ENCODE measurements at places on chromosomes 5 and 9. TPM values are rescaled to one million over a fixed set of nuclear protein-coding genes. Genes with fewer than 3 reads are reported as not detected.

Gene LCN2
- total RNA-seq, result 2.7 TPM

Gene ANKRD31
- not detected for total RNA-seq

Gene SLC36A3
- total RNA-seq, result not detected

Gene RNF208
- 7.3 TPM for total RNA-seq

Gene LRRC70
- 0.30 TPM for total RNA-seq

Gene C9orf50
- not detected for total RNA-seq

Gene WDR38
- total RNA-seq, result not detected

DNA sequence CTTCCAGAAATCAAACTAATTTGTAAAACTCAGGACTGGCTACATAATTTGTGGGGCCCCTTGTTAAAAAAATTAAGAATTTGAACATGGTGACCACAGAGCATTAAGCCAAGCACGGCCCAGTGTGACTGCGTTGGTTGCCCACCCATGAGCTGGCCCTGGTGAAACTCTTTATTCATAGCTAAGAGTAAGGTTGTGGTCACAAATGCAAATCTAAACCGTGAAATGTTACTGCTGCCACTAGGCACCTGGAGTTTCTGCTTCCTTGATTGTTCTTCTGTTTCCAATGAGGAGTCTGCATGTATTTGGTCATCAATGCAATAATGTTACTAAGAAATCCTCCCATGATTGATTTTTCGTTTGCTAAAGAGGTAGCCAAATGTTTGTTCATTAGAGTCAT is 4.2 kb downstream of the GCNT1 start:
- DNase-seq, result no peak

DNA sequence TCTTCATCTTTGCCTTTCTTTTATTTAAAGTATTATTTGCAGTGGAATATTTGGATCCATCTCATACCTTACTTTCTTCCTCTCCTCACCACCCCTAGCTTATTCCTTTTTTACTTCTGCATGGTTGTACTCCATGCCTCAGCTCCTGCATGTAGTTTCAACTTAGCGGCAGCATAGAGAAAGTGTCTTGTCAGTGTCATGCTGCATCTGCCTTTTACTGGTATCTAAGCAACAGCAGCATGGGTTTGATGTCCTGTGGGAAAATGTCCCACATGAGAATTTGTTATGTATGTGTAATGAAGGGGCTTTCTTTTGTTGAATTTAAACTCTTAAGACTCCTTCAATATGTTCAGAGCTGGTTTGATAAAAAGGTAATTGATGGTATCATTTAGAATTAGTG is 20.6 kb downstream of the TCERG1 start:
- no peak for DNase-seq

DNA sequence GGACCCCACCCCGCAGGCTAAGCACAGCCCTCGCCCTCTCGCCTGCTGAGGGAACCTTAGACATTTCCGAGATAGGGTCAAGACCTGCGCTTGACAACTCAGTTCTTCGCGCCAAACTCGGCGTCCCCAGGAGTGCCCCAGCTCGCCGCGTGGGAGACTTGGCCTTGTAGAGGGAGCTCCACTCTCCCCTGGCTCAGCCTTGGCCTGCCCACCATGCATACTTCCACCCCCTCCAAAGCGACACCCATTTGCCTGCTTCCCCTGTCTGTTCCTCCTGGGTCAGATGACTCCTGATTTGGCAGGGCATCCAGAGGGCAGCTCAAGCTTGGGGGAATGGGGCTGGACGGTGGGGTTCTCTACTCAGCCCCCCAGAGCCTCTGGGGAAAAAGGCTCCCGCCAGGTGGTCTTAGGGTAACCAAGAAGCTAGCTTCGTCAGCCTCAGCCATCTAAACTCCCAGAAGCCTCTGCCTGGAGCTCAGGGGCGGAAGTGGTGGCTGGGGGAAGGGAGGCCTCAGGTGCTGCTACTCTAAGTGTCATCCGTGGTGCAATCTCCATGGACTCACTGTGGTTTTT is 560 bp downstream of the DOCK2 start:
- DNase-seq, result no peak

GRCh38 chr5:11415751-11416150 is 488.5 kb downstream of the CTNND2 start:
- no peak for DNase-seq

DNA sequence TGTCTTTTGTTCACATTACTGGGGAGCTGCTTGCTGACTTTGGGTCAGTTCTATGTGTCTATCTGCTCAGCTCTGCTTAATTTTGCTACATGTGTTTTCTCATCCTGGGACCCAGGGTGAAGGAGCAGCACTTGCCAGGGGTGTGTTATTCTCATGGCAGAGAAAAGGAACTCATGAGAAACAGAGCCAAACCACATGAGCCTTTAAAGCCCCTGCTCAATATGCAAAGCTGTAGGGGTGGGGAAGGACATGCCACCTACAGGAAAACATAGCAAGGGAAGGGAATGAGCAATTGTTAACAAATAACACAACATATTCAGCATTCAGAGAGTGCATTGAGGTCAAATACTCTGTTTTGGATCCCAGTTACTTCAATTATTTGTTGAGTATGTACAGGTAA is 290.9 kb downstream of the CDK5RAP2 start:
- DNase-seq, result no peak

DNA sequence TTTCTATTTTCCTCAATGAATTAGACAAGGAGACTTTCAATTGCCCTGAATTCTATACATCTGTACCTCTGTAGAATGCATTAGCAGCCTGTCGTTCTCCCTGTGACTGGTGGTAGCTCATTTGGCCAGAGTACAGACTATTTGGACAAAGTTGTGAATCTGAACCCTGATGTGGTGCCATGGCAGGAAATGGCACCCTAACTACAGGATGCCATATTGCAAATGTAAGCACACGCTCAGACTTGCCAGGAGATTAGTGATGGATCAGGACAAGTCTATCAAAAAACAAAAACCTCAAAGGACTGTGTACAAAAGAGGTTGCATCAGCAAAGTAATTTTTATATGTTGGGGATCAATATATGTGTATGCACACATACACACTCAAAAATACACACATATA is 58.3 kb downstream of the SVEP1 start:
- DNase-seq, result no peak

DNA sequence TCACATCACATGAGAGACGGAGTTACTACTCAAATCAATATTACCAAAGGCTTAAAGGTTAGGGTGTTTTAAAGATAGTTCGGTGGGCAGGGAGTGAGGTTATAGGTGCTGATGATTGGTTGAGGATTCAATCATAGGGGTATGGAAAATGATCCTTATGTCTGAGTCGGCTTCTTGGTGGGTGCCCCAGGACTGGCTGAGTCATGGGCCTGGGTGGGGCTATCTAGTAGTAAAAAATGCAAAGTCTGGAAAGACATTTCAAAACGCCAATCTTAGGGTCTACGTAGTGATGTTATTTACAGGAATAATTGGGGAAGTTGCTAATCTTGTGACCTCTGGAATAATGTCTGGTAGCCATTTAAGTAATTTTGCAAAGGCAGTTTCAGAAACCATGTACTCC is 15.2 kb upstream of the SPIN1 start:
- no peak for DNase-seq

DNA sequence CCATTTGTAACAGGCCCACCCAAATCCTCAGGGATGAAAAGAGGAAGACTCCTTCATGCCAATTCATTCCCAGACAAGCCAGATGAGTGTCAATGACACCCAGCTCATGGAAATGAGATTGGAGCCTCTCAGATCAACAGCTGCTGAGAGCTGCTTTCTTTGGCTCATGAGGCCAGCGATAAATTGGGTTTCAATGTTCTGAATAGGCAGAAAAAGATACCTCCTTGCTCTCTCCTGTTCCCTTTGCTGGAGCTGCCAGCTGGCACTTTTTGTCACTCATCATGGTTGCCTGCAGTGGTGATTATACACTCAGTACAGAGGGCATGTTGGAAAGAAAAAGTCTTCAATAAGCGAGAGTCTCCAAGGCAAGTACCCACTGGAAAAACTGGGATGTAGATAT is 47.1 kb downstream of the SH3RF2 start:
- DNase-seq, result no peak

GRCh38 chr5:56060276-56061110 is 65.7 kb upstream of the IL6ST start:
- no peak for DNase-seq

DNA sequence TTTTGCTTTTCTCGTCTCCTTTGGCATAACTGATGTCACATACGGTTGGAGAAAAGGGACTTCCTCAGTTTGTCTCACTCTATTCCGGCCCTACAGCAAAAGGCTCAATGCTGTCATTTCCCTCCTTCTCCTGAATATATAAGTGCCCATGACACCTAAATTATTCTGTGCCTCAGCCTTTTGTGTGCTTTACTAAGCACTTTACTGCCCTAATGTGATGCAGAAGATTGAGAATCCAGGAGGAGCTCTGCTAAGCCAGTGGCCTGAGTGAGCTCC is 7.6 kb downstream of the CD180 start:
- DNase-seq, result no peak

DNA sequence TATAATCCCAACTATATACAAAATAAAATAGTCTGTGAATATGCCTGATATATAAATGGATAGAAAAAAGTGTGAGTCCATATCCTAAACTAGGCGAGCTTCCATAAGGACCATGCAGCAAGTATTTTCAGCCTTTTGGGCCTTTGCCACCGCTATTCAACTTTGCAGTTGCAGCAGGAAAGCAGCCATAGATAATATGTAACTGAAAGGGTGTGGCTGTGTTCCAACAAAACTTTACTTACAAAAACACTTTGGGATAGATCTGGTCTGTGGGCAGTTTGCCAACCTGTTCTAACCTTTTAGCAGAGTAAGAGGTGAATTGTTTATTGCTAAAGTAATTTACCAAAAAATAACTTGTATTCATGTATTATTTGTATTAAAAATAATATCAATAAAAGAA is 127.8 kb upstream of the GPR151 start:
- DNase-seq, result no peak

- peak; percentile 56 for DNase-seq
Measured at GRCh38 chr5:76715736-76716455, at the start of gene F2R. Gene F2R (plus strand): TSS chr5:76716126. CDS start chr5:76716308, 182 bp downstream.

DNA sequence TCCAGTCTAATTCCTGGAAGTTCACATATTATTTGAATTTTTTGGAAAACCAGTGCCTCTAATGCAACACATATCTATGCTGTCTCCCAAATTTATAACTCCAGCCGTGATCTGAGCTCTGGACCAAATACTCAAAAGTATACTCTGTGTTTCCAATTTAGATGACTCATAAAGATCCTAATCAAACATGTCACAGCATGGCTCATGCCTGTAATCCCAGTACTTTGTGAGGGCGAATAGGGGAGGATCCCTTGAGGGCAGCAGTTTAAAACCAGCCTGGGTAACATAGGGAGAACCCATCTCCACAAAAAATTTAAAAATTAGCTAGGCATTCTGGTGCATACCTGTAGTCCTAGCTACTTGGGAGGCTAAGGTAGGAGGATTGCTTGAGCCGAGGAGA is 388.0 kb downstream of the CDH12 start:
- no peak for DNase-seq

DNA sequence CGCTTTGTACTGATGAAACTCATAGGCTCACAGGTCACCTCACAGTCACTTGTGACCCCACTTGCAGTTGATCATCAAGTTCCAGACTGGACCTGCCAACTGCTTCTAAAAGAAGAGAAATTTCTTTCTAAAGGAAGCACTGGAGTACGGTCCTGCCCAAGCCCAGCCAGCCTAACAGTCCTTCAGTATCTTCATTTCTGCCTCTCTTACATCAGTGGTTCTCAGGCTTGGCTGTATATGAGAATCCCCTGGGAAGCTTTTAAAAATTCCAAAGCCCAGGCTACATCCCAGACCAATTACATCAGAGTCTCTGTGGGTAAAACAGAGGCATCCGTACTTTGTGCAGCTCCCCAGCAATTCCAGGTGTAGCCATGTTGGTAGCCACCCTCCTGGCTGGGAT is 282.1 kb downstream of the NFIB start:
- DNase-seq, result no peak

- peak; percentile 55 for DNase-seq
Measured at GRCh38 chr9:111937781-111938426, 41.3 kb downstream of the UGCG start.

- DNase-seq, result peak; percentile 55
Measured at GRCh38 chr5:175696139-175696854, 38.4 kb downstream of the HRH2 start.

GRCh38 chr9:14159440-14160216 is 154.3 kb downstream of the NFIB start:
- DNase-seq, result no peak

- peak; percentile 86 for DNase-seq
Measured at GRCh38 chr5:42581845-42582244, 158.6 kb downstream of the GHR start.

GRCh38 chr5:146107901-146108300 is 2.5 kb upstream of the PLAC8L1 start:
- no peak for DNase-seq

GRCh38 chr5:111574311-111574710 is 62.0 kb upstream of the STARD4 start:
- DNase-seq, result no peak

GRCh38 chr5:55383254-55383653 is 75.5 kb downstream of the MTREX start:
- no peak for DNase-seq

DNA sequence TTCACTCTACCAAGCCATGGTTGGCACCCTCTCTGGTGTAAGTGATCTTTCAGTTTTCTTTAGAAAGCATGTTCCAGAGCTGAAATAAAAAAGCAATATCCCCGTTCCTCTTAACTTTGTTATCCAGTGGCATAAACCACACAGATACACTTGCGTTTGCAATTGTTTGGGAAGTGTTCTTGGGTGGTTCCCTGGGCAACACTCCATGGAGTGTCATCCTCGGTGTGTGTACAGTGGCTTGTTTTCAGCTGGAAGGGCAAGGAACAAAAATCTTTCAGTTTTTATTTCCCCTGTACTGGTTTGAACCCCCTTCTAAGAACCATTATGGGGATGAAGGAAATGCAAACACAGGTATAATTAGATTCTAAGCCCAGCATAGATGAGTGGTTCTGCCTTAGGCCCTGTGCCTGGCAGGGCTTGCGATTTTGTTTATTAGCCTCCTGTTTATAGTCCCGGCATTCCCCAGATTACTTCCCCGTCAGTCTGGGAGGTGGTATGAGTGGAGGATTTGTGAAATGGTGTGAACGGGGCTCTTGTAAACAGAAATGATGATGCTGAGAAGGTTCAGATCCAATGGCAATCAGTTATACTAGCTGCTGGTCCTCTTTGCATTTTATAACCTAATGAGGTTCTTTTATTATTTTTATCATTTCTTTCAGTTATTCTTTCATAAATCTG is 76.0 kb upstream of the CD180 start:
- no peak for DNase-seq

- no peak for DNase-seq
Measured at GRCh38 chr5:19531374-19531952, 456.5 kb downstream of the CDH18 start.

- no peak for DNase-seq
Measured at GRCh38 chr5:81242906-81243436, 9.8 kb downstream of the CKMT2 start.

DNA sequence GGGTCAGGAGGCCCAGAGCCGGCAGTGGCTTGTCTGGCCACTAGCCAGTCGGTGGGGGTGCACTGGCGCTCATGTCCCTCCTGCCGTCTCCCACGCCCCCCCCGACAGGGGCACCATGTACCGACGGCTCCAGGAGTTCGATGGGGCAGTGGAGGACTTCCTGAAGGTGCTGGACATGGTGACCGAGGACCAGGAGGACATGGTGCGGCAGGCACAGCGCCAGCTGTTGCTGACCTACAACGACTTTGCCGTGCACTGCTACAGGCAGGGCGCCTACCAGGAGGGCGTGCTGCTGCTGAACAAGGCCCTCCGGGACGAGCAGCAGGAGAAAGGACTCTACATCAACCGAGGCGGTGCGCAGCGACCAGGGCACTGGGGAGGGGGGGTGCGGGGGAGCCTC is 8.1 kb downstream of the TTC16 start:
- DNase-seq, result no peak
